ENCODE measurements at places on chromosomes 3 and 15.
A peak's percentile ranks its signal among the peaks of the same experiment; 100 is the strongest.

DNA sequence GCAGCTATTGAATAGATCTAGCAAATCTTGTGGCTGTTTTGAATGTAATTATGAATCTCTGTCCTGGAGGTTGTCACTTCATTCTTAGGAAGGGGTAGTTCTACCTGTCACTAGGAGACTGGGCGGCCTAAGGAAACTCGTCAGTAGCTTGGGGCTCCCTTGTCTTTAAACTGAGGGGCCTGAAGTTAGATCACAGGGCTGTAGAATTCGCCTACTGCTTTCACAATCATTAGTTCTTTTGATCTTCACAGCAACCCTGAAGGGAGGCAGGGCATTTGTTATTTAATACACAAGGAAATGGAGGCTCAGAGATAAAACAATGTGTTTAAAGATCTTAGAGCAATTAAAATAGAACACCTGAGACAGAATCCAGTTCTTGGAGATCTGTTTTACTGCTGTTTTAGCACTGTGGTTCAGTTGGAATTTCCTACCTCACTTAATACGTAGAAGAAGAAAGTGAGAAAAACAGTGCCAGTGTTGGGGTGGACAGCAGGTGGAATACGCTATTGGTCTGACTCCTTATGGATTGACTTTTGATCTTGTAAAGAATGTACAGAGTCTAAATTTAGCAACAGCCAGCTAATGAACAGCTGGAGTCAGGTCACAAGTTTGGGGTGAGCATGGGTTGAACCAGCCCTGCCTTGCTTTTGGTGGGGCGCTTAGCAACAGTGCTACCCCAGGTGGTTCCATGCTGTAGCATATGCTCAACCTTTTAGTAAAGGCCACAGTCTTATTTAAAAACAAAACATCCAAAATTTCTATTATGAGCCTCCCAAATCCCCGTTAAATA lies 71.4 kb upstream of the BHLHE40 start:
- DNase-seq: no peak

GRCh38 chr3:79886204-79886603 lies 118.4 kb upstream of the ROBO1 start:
- DNase-seq: no peak

GRCh38 chr3:70049761-70050160 lies 50.2 kb downstream of the SAMMSON start:
- no peak for DNase-seq

DNA sequence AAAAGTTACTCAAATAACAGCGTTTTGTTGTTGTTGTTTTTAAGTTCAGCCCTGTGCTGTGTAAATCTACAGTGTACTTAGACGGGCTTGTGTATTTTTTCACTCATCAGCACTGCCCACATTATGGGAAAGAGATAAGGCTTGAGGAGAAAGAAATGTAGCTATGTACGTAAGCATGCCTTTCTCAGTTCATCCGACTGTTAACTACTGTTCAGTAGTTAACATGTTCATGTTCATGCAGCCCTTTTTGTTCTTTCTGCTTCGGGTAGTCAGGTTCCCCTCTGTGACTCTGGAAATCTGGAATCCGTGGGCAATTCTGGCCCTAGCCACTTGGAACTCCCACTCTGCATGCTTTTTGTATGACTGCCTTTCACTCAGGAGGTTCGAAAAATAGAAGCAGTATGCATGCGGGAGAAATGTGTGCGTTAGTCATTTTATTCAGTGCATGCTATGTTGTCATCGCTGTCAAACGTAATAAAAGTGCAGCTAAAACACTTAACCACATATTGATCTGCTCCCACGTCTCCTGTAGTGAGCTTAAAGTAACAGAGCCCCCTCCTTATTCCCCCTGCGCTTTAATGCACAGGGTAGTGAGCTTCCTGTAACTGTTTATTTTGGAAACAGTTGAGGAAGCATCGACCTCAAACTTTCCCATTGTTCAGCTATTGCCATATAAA lies 283.1 kb upstream of the NR2F2 start:
- DNase-seq: no peak

GRCh38 chr3:29324180-29324651 lies 43.3 kb downstream of the RBMS3 start:
- DNase-seq: no peak

GRCh38 chr3:37216597-37217097 lies 42.3 kb upstream of the LRRFIP2 start:
- DNase-seq: no peak

DNA sequence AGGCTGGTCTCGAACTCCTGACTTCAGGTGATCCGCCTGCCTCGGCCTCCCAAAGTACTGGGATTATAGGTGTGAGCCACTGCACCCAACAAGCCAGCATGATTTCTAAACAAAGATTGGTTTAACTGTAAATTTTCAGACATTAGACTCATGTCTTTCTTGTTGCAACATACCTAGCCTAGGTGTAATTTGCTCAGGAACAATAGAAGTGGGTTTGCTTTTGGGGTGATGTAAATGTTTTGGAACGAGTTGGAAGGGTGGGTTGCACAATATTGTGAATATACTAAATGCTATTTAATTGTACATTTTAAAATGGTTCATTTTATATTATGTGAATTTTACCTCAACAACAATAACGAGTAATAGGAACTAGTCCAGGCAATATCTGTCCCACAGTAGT lies 7.1 kb downstream of the CCR4 start:
- no peak for DNase-seq

DNA sequence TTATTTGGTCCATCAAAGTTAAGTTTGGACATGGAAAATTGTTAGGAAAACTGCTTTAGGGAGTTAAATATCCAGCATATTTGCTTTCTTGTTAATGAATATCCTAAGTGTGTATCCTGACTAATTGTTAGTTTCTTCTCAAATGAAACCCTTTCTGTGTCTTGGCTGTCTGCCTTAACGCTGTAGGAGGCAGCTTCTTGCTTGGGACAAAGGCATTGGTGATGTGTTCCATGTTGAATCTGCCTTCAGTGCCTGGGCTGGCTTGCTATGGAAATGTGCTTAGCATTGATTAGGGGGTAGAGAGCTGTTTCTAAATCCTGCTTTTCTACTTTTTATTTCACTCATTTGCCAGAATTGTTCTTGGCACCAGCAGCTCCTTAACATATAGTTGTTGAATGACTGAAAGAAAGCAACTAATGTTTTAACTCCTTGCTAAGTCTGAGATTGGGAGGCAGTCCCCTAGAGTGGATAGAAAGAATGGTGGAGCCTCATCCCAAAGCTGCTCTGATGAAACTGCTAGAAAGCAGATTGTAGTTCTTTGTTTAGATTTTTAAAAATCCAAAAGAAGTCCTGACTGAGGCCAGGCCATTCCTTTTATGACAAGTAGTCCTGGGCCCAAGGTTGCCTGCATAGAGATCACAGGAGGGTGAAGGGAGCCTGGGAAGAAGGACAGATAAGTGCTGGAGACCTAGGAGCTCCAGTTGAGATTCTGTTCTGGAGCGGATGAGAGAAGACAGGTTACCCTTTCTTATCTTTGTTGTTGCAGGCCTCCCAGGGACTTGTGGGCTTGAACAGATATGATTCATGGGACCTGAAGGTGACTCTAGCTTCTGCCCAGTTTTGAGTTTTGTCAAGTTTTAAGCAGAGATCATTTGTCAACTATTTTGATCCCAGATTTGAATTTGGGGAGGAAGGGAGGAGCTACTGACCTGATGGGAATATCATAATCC lies 39.3 kb downstream of the OXNAD1 start:
- DNase-seq: no peak

GRCh38 chr3:50365080-50365841 lies 5.9 kb upstream of the TMEM115 start:
- DNase-seq: peak; percentile 95

DNA sequence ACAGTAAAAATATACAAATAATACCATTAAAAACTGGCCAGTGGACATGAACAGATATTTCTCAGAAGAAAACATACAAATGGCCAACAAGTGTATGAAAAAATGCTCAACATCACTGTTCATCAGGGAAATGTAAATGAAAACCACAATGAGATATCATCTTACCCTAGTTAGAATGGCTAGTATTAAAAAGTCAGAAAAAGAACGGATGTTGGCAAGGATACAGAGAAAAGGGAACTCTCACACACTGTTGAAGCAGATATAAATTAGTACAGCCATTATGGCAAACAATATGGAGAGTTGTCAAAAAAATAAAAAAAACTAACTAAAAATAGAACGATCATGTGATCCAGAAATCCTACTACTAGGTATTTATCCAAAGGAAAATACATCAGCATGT lies 222.7 kb upstream of the NAALADL2 start:
- no peak for DNase-seq

GRCh38 chr3:38454178-38454883 lies 641 bp downstream of the ACVR2B start:
- peak; percentile 41 for DNase-seq

GRCh38 chr3:19934098-19934566 lies at the start of gene EFHB:
Gene EFHB, minus strand, starts transcription at chr3:19934217. Its CDS starts 199 bp downstream, at chr3:19934018.
- DNase-seq: peak; percentile 37

GRCh38 chr3:66336333-66336766 lies 115.5 kb downstream of the SLC25A26 start:
- DNase-seq: no peak

GRCh38 chr3:73141525-73141924 lies 80.1 kb downstream of the EBLN2 start:
- no peak for DNase-seq

GRCh38 chr3:43215663-43216275 lies 70.6 kb upstream of the SNRK start:
- DNase-seq: no peak

DNA sequence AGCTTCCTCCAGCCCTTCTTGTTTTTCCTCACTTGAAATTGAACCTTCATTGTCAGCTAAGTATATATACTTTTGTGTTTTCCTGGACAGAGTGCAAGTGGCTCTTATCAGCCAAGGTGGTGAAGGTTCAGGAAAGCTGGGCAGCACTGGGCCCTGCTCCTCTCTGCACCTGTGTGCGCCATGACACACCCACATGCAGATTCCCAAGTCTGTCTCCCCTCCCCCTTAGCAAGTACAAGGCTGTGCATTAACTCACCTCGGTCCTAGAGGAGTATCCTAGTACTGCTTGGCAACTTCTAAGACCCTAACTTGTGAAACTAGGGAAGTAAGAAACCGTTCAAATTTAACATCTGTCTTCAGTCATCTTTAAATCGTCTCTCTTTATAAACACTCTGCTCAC lies 85.8 kb downstream of the SLC49A4 start:
- no peak for DNase-seq

- DNase-seq: no peak
Measured at GRCh38 chr3:9770276-9770812, 597 bp upstream of the CAMK1 start.

GRCh38 chr3:133466531-133467386 lies 66.9 kb downstream of the BFSP2 start:
- no peak for DNase-seq

DNA sequence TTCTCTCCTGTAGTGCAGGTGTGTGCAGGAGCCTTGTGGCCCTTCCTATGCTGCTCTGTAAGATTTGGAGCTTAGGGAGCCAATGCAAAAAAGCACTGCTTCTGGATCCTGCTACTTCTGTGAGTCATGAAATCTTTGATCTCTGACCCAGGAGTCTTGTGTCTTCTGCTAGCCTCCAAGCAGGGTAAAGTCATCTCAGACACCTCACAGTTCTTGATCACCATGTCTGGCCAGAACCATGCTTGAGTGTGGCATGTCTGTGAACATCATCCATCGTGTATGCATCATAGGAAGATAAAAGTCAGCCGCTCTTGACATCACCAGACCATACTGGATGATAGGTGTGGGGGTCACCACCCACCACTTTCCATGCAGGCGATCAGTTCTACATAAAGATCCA lies 247.8 kb downstream of the RPLP1 start:
- no peak for DNase-seq

DNA sequence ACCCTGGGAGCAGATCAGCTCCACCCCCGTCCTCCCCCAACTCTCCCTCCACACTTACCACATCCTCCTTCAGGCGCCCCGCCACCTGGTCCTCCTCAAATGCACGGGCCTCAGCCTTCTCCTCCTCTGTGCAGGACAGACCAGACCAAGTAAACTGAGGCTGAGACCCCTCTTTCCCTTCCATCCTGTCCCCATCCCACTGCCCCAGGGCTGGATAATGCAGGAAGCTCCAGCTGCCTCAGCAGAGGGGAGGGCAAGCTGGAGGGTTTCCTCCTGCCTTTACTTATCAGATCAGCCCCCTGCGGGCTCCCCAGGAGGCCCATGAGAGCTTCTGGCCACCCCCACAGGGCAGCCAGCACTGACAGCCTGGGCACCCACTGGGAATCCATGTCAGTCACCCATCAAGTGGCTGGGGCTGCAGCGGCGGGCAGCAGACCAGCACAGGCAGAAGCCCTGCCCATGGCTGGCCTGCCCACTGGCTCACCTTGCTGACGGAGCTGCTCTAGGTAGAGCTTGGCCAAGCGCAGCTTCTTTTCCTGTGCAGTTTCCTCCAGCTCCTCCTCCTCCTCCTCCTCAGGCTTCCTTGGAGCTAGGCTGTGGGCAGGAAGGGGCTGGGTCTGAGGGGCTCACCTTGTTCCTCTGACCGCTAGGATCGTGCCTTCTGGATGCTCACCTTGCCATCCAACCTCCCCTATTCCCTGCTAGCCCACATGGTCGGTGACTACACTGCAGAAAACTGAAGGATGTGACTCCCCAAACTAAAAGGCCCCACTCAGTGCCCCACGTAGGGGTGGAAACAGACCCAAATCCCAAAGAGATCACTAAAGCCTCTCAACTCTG lies 3.9 kb downstream of the RRP9 start:
- peak; percentile 16 for DNase-seq

DNA sequence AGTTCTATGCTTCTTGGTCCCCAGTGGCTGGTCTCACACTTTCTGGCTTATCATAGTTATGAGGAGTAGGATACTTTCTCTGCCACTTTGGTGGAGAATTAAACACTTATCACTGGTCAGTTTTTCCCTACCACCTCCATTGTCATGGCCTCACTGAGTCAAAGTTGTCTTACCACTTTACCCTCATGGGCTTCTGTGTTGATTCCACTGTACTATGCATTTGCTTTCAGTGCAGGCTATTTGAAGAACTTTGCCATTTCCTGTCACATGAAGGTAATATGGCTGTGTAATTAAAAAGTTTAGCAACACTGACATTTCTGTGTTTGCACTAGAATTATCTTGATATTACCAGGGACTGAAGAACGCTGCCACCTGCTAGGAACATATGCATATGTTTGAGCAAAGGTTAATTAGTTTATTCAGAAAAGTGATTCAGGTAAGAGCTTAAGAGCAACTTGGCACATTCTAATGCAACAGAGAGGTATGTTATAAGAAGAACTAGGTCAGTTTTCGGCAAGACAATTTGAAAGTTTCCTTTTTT lies 377.3 kb downstream of the PDCD6IP start:
- DNase-seq: no peak

GRCh38 chr3:72338942-72339669 lies 509.1 kb downstream of the SHQ1 start:
- DNase-seq: peak; percentile 82

DNA sequence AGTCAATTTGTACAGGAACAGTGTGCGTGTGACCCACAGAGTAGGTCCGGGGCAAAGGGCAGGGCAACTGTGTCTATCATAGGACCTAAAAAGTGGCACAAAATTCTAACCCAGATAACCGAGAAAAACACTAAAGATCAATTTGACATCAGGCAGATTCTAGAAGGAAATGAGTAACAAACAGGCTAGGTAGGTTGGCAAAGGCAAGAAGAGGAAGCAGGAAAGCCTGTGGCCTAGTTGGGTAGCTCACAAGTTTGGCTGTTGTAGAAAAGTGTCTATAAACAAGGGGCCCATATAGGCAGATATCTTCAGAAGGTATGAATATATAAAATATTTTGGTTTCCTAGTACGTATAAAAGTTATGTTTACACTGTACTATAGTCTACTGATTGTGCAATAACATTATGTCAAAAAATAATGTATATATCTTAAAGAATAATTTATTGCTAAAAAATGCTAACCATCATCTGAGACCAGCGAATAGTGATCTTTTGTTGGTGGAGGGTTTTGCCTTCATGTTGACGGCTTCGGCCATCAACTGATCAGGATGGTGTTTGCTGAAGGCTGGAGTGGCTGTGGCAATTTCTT lies 13.3 kb upstream of the OR5K1 start:
- DNase-seq: no peak
